ENCODE measurements at places on chromosomes 1 and 21.

GRCh38 chr21:42254651-42255601 is 36.0 kb downstream of the ABCG1 start:
- DNase-seq, result no peak

DNA sequence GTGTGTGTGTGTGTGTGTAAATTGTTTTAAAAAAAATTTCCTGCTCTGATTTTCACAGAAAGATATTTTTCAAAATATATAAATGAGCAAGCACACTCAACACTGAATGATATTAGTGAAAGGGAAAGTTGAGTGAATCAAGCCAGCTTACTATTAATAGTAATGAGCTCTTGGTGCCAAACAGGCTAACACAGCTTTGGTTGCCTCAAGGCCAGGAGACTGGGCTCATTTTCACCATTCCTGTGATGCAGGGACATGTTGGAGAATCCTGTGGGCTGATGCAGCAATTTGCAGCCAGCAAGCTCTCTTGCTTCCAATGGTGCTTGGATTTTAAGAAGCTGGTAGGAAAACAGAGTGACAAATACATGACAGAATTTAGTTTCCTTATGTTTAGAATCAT is 30.2 kb downstream of the PLA2G4A start:
- no peak for DNase-seq

GRCh38 chr1:54965624-54966340 is 14.6 kb upstream of the TMEM61 start:
- DNase-seq, result peak; percentile 12

- DNase-seq, result peak; percentile 62
These were observed 53.9 kb upstream of the PTGFRN start for GRCh38 chr1:116855773-116856201.

DNA sequence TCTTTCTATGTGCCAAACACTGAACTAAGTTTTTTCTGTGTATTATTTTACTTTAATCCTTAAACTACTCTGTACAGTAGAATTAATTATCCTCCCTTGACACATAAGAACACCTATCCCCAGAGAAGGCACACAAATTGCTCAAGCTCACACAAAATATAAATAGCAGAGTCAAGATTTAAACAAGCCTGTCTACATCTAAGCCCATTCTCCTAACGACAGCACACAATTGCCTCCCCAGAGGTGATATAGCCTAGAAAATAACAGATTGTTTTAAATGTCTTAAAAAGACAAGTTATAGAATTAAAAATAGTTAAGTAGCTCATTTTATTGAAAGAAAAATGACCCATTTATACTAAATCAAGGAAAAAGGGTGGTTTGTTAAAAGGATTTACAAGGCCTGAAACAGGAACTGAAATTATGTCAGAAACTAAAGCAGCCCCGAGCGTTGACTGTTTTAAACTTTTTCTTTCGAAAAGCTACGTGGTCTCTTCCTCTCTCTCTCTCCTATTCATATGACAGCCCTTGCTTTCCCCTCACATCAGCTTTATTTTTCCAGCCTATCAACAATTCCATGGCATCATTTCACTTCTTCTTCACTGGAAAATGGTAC is 30.5 kb downstream of the TNFSF18 start:
- DNase-seq, result no peak

GRCh38 chr1:15609631-15610030 is 7.6 kb upstream of the DDI2 start:
- DNase-seq, result no peak

Measured in HEK293T (cell line).